ENCODE measurements at places on chromosomes 3 and 15.

DNA sequence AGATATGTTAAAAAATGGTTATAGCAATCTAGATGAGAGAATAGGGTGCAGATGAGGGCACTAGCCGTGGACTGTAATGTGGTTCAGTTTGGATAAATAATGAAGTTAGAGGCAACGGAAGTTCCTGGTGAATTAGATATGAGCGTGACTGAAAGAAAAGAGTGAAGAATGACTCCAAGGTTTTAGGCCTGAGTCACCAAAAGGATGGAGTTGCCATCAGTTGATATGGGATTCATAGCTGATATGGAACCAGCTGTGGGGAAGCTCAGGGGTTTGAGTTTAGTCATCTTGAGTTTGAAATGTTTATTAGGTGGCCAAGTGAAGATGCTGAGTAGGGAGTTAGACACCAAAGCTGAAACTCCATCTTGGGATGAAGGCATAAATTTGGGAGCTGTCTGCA lies 66.2 kb downstream of the SSR3 start:
- no peak for DNase-seq

DNA sequence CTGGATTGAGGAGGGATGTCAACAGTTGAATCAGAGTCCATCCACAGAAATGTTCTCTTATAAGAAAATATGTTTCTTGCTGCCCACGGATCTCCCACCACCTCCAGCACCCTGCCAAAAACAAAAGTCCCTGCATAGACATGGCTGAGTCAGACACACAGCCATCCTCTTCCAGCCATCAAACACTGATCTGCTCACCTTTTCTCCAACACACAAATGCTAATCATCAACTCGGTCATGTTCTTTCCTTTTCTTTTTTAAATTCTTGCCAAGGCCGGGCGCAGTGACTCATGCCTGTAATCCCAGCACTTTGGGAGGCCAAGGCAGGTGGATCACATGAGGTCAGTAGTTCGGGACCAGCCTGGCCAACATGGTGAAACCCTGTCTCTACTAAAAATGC lies 110.7 kb upstream of the IL12A start:
- DNase-seq: no peak

DNA sequence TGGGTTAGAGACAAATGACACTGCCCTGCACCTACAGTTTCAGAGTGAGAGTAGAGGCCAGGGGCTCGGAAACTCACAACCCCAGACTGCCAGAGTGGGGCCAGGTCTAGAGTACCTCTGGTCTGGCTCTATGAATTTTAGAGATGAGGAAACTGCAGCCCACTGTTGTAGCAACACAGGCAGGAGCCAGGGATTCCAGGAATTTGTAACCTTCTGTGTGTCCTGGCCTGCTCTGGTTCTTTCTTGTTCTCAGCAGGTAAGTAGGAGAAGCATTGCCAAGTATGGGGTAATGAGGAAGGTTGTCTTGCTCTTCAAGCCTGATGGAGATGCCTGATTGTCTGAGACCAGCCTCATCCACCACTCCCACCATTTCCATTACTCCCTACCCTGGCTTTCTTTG lies 221.8 kb downstream of the UACA start:
- DNase-seq: no peak

DNA sequence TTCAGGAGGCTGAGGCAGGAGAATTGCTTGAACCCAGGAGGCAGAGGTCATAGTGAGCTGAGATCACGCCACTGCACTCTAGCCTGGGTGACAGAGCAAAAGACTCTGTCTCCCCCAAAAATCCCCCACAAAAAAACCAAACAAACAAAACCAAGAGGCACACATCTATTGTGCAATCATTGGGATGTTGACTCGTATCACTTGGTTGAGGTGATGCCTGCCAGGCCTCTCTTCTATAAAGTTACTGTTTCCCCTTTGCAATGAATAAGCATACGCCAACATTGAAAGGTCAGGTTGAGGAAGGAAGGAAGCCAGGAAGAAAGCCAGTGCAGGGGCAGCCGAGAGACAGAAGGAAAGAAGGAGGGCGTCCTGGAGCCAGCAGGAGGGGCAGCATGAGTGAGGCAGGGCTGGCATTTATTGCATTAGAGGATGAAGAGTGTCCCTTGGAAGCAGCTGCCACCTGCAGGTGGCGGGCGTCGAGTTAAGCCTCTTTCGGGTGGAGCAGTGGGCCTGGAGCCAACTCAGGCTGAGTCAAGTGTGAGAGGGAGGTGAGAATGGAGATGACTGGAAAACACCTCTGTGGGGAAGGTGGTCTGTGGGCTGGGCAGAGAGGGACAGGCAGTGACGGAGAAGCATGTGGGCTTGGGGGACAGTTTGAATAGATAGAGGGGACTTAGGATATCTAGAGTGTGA lies 8.3 kb upstream of the CSPG4 start:
- DNase-seq: no peak

GRCh38 chr15:77145370-77145769 lies 74.5 kb upstream of the TSPAN3 start:
- DNase-seq: no peak

- no peak for DNase-seq
Measured at GRCh38 chr3:55607844-55608243, 120.7 kb upstream of the WNT5A start.

DNA sequence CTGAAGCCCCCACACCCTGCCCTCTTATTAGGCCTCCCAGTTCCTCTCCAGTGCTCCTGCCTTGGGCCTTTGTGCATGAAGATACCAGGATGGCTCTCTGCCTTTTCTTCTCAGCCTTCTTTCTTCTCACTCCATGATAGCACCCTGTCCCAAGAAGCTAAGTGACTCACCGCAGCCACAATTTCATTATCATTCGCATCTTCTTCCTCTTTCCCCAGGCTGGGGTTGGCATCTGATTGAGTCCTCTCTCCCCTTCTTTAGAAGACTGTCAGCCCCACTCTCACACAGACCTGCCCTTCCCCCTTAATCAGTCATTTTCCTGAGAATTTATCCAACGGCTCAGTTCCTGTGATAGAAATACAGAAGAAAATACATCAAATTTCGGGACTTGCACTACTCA lies 102.0 kb downstream of the STAC start:
- DNase-seq: no peak

DNA sequence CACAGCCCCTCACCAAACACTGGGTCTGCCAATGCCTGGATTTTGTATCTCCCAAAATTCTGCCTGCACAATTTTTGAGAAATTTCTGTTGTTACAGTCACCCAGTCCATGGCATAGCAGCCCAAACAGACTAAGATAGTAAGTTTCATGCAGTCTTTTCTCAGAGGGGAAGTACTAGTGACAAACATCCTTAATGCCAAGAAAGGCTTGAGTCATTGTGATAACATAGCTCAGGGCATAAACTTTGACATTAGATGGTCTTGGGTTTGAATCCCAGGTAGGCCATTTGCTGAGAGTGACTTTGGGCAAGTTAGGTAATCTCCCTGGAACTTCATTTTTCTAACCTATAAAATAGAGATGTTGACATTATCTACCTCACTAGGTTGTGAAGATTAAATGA lies 36.1 kb upstream of the PFN2 start:
- no peak for DNase-seq

- no peak for DNase-seq
Measured at GRCh38 chr3:84125201-84125721, 833.5 kb upstream of the CADM2 start.

DNA sequence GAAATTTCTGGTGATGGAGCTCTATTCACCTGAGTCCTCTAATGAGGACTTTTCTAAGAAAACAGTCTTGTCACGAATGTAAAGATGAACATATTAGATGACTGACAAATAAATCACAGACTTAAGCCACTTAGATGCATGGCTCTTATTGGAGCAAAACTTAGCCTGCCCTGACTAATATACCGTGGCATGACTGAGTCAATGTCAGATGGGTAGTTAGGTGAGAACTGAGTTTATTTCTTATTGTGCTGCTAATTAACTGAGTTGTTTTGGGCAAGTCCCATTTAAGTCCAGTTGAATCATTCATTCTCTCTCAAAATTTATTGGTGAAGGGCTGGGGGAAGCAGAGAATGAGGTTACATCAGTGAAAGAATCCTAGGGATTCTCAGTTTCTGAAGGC lies 459.8 kb downstream of the MCTP2 start:
- no peak for DNase-seq

- no peak for DNase-seq
Measured at GRCh38 chr15:101346928-101347327, 51.9 kb upstream of the SNRPA1 start.

DNA sequence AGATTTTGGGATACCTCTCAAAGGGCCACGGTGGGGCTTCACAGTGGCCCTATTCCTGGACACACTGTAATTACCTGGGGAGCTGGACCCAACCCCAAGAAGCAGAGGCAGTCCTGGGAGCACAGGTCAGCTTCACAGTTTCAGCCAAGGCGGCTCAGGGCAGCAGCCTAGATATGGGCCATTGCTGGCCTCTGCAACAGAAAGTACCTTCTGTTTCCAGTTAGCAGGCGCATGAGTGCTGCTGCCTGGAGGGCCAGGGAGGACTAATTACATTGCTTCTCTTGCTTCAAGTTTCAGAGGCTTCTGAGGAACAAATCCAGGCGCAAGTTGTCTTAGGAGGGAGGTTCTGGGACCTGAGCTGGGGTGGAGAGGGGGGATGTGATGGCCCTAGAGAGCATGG lies 13.5 kb upstream of the DUSP7 start:
- DNase-seq: no peak

GRCh38 chr3:122098611-122099010 lies 43.4 kb downstream of the CD86 start:
- no peak for DNase-seq

DNA sequence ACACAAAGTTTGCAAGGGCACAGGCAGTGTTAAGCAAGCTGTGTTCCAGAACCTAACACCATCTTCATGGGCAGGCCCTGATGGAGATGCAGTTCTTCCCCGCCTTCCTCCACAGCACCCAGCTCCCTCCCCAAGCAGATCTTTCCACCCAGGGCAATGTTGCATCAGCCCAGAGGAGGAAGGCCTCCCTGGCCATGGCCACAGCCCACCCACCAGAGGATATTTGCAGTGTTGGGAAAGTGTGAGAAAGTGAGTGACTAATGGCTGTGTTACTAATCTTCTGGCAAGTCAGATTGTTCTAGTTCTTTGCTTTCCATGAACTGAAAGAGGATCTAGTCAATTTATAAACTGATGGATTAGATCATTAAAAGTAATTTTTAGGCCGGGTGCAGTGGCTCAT lies 42.0 kb upstream of the ATP10A start:
- DNase-seq: no peak

DNA sequence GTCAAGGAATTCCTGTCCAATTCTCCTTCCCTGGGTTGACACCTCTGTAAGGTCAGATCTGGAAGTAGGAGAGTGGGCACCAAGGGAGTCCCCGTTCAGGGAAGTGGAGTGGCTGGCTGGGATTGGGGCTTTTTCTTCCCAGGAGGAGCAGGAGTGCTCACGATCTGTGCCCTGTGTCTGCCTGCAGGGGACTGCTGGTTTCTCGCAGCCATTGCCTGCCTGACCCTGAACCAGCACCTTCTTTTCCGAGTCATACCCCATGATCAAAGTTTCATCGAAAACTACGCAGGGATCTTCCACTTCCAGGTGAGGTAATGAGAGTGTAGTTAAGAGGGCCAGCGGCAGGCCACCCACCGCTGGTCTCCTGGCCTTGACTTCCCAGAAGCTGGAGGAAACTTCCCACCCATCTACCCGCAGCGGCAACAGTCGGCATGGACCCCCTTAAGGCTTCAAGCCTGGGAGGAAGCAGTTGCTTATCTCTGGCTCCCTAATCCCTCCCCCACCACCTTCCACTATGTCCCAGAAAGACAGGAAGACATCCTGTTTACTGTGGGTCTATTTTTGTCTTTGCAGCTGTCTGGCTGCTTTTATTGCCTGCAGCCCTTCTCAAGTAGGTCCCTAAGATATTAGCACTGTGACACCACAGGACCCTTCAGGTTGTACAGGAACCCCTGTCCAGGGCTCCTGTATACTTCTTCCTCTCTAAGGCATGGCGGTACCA lies 26.8 kb downstream of the CAPN3 start:
- DNase-seq: no peak

- no peak for DNase-seq
Measured at GRCh38 chr3:195892105-195893043, 16.0 kb downstream of the TNK2 start.

DNA sequence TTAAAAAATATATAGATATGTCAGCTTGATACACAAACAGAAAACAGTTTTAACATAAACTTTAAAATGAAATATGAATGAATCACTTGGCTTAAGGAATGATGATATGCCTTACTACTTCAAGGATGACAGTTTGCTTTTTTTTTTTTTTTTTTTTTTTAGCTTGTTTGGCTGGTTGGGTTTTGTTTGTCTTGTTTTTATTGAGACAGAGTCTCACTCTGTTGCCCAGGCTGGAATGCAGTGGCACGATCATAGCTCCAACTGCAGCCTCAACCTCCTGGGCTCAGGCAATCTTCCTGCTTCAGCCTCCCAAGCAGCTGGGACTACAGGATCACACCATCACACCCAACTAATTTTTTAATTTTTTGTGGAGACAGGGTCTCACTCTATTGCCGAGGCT lies 14.5 kb downstream of the LRRC2 start:
- DNase-seq: no peak

DNA sequence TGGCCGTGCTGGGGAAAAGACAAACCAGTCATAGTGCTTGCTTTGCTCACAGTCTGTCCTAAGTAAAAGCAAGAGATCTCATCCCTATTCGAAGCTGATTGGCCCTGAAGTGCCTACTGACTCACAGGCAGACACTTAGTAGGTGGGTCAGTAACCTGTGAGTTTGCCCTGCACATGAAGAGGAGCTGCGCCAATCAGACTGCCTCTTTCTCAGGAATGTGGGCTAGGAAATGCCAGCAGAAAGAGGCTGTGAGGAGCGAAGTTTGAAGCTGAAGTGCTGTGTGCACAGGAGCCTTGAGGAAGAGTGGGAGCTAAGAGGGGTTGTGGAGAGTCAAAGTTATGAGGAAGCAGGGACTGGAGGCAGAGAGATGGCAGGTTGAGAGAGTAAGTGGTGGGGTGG lies 126.8 kb downstream of the IL20RB start:
- no peak for DNase-seq

- no peak for DNase-seq
Measured at GRCh38 chr15:92083190-92083589, 229.7 kb downstream of the SLCO3A1 start.

DNA sequence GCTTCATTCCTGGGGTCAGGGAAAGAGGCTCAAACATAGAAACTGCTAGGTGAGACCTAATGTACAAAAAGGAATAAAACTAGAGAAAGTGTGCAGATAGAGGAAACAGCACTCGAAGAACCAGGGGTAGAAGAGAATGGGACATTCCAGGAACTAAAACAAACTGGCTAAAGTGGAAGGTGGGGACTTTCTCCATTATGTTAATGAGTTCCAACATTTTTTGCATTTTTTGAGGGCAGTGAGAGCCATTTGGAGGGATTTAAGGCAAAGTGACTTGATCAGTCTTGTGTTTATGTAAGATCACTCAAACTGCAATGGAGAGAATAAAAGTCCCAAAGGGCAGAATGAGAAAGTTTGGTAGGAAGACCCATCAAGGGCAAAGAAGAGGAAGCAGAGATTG lies 20.6 kb upstream of the SLC4A7 start:
- DNase-seq: no peak

GRCh38 chr15:46344115-46344724 lies 709.4 kb downstream of the SQOR start:
- DNase-seq: no peak
